ENCODE measurements at places on chromosomes 3 and 15.

- DNase-seq = no peak
Observed at GRCh38 chr3:45730409-45731154, 41.4 kb downstream of the SACM1L start.

DNA sequence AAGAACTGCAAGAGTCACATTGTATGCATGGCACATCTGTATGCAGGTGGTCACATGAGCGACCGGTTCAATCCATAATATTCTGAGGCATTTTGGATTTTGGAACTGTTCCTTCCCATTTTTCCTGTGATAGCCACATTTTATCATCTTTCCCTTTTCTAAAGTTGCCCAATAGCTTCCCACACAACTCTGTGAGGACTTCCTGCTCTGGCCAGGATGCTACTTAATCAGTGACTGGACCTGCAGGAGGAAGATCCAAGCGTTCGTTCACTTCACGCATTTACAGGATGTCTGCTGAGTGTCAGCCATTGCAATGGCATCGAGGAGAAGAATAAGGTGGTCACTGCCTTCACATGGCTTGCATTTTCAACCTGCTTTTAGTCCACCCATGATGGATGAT is 9.8 kb downstream of the KLHL6 start:
- no peak for DNase-seq

- DNase-seq = no peak
Observed at GRCh38 chr3:149316437-149316836, 17.0 kb downstream of the TM4SF18 start.

GRCh38 chr3:62481962-62482361 is 108.6 kb upstream of the FEZF2 start:
- DNase-seq = no peak

DNA sequence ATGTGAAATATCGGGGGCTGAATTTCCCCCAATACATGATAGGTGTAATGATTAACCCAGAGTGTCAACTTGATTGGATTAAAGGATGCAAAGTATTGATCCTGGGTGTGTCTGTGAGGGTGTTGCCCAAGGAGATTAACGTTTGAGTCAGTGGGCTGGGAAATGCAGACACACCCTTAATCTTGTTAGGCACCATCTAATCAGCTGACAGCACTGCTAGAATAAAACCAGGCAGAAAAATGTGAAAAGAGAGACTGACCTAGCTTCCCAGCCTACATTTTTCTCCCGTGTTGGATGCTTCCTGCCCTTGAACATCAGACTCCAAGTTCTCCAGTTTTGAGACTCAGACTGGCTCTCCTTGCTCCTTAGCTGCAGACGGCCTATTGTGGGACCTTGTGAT is 247.8 kb downstream of the OTOL1 start:
- DNase-seq = no peak

DNA sequence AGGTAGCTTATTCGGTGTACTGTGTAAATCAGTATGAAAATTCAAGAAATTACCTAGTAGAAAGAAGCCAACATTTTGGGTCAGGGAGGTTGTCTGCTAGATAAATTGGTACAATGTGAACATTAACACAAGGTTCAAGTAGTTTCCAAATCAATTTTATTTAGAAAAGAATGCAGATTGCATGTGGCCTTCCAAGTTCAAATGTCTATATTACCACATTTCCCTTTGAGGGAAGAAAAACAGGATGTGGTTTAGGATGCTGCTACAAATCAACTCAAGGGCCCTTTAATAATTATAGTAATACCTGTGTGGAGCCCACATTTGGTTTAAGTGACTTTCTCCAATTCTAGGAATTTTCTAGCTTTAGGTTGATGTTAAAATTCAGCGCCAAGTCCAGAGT is 57.5 kb downstream of the CADPS start:
- DNase-seq = no peak

GRCh38 chr15:40436892-40437751 is 3.6 kb upstream of the BAHD1 start:
- no peak for DNase-seq

- DNase-seq = no peak
Observed at GRCh38 chr3:161691677-161692076, 195.1 kb downstream of the OTOL1 start.

DNA sequence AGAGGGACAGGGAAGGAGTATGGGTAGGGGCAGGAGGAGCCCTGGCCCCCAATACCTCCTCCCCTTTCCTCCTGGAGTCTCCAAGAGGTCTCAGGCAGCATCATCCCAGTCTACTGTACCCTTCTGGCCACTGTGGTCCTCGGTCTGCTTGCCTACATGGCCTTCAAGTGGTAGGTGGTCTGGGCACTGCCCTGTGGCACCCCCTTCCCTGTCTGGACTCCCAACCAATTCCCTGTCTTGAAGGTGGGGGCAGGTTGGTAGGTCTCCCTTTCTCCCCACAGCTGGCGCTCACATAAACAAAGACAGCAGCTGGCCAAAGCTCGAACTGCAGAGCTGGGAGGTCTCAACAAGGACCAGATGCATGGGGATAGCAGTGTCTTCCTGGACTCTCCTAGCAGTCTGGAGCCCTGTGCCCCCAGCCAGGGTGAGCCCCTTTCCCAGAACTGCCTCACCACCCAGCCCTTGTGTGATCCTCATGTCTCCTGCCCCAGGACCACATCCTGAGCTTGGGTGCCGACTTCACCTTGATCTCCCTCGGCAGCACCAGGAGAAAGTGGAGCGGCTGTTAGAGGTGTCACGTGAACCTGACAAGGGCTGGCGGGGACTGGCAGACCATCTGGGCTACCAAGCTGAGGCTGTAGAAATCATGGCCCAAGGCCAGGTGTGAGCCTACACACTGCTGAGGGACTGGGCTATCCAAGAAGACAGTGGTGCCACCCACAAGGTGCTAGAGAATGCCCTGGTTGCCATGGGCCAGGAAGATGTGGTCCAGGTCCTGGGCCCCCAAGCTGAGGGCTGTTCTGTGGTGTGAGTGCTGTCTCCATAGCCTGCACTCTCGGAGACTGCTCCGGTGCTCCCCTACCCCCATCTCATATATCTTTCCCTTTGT is 33.1 kb downstream of the NBEAL2 start:
- no peak for DNase-seq

DNA sequence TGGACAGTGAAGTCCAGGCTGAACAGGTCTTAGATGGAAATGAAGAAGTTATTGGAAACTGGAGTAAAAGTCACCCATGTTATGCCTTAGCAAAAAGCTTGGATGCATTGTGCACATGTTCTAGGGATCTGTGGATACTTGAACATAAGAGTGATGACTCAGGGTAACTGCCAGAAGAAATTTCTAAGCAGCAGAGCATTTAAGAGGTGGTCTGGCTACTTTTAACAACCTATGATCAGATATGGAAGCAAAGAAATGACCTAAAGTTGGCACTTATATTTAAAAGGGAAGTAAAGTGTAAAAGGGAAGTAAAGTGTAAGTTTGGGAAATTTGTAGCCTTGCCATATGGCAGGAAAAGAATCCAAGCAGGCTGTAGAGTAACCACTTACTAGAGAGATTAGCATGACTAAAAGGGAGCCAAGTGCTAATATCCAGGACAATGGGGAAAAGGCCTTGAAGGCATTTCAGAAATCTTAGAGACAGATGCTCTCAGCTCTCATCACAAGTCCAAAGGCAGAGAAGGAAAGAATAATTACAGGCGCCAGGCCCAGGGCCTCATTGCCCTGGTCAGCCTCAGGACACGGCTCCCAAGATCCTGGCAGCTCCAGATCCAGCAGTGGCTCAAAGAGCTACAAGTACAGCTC is 73.9 kb upstream of the KCNH8 start:
- DNase-seq = no peak

- DNase-seq = no peak
Observed at GRCh38 chr3:64445109-64445943, 220.1 kb upstream of the PRICKLE2 start.

DNA sequence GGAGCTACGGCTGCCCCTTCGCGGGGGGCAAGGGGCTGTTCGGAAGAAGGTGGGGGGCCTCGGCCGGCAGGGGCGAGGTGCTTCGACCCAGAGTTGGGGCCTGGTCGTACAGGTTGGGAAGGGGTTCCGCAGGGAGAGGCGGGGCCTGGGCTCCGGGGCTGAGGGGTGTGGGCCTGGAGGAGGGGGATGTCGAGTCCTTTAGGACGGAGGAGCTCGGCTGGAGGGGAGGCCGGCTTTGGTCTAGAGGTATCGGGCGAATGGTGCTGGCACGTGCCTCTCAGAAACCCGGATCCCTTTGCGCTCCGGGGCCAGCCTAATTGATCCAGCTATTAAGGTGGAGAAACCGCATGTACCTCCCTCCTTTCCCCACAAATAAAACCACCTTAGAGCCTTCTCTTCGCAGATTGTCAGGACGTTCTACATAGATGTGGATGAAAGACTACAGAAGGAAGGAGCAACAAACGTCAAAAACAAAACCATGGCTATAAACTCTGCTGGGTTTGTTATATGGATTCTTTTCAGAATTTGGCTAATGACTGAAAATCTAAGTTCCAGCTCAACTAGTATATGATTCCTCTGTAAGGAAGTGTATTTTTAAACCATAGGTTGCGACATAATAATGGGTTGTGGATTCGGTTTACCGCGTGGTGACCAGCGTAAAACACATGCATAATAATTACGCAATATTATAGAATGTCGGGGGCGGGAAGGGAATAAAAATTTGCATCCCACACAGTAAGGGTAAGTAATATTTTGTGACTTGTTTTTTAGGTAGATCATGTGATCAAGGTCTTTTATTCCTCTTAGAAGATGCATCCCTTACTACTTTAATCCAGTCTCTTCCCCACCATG is 644 bp upstream of the NGLY1 start:
- no peak for DNase-seq

DNA sequence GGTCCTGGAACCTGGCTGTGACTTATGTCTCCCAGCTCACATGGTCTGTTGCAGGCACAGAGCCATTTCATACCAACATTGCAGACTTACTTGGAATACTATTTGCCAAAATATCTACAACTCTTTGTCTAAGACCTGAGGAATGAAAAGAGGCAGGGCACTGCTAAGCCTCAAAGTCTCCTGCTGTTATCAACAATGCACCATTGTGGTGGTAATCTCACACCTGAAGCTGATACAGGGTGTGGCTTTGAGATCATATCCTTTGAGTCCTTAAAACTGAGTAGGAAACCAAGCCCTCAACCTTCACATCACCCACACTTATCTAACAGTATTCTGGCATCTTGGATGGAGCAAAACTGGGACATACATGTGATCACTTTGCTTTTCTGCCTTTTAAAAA is 782.0 kb downstream of the EPHA3 start:
- DNase-seq = no peak

DNA sequence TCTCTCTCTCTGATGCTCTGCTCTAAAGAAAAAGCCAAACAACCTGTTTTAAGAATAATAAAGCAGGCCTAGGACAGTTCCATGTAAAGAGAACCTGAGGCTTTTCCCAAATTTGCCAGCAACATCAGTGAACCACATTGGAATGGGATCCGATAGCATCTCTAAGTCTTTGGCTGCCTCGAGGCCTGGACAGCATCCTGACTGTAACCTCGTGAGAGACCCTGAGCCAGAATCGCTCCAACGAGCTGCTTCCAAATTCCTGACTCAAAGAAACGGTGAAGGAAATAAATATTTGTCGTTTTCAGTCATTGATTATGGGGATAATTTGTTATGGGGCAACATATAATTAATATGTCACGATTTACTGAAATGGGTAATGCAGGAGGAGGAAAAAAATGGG is 1012.8 kb downstream of the ROBO2 start:
- no peak for DNase-seq

DNA sequence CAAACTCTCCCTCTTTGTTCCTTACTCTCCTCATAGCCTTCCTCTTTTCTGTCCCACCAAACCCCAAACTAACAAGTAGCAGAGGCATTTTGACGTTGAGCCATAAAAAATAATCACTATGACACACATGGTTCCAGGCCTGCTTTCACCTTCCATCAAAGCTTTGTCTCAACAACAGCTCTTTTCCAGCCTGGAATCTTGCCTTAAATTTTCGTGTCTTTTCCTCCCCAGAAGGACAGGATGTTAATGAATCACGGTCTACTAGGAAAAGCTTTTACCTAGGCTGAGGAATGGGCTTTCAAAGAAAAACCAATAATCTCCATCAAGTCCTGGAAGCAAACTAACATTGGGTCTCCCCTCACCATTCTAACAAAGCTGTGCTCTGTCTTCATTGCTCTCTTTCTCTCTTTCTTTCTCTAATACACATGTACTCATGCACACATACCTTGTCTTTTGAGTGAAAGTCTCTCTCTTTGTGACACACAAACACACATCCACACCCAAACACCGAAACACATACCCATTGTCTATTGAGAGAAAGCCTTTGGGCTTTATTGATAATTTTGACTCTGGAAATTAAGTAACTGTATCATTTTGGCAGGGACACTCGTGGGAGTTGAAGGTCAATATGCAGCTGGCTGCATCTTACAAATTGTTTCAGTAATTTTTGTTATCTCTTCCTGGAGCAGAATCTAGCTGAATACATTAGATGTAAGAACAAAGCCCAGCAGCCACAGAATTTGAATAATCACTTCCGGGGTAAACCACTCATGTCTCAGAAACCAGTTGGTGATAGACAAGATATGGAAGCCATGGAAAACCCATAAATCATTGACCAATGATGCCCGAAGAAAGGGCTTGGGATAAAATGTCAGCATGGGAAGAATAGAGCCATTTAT is 107.4 kb upstream of the SLC4A7 start:
- no peak for DNase-seq

- no peak for DNase-seq
Observed at GRCh38 chr15:100999369-100999768, 80.2 kb downstream of the LRRK1 start.

Data from stimulated activated CD4-positive, alpha-beta T cell treated with anti-CD3 and anti-CD28 coated beads, Interleukin-1b, Interleukin-23, amount 100 ng/mL, for 1 hour (primary cell).